ENCODE measurements at places on chromosomes 3 and 15.

DNA sequence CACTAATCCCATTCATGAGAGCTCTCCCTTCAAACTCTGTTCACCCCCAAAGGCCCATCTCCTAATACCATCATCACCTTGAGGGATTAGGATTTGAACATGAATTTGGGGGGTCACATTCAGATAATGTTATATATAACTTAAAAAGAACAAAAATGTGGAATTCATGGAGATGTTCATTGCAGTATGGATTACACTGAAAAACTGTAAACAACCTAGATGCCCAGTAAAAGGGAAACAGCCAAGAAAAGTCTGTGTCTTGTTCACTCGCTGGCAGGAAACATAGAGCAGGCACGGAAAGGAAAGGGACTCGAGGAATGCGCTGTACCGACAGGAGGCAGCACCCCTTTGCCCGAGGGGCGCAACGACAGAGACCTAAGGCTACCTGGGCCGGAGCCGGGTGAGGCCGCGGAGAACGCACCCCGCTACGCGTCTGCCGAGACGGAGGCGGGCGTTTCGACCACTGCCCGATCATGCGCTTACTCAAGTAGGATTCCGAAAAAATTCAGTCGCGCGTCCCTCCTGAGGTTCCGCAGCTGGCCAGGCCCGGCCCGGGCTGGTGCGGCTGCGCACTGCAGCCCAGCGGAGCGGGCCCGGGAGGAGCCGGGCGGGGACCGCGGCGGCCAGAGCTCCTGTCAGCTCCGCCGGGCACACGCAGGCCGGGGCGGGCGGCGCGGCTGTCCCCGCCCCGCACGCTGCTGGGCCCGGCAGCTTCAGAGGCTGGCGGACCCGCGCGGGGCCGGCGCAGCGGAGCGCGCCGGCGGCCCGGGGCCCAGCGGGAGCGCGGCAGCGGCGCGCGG is 862 bp upstream of the MAN2A2 start:
- DNase-seq = peak; percentile 67

DNA sequence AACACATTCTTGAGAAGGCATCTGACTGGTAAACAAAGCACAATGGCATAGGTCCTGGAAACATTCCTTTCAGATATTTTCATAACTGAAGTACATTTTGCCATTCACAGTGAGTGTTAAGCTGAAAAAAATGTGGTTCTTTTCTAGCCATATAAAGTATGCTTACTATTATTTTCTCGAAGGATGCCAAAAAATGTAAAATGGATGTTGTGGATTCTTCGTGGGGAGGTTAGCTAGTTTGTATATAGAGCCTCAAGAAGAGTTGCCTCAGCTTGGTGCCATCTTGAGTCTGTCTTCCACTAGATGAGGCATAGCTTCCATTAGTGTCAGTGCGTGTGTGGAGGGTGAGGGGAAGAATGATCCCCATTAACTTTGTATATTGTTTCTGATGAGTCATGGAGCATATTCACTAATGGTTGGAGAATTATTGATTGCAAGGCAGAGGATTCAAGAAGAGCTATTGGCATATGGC is 4.1 kb downstream of the MBNL1 start:
- DNase-seq = no peak

DNA sequence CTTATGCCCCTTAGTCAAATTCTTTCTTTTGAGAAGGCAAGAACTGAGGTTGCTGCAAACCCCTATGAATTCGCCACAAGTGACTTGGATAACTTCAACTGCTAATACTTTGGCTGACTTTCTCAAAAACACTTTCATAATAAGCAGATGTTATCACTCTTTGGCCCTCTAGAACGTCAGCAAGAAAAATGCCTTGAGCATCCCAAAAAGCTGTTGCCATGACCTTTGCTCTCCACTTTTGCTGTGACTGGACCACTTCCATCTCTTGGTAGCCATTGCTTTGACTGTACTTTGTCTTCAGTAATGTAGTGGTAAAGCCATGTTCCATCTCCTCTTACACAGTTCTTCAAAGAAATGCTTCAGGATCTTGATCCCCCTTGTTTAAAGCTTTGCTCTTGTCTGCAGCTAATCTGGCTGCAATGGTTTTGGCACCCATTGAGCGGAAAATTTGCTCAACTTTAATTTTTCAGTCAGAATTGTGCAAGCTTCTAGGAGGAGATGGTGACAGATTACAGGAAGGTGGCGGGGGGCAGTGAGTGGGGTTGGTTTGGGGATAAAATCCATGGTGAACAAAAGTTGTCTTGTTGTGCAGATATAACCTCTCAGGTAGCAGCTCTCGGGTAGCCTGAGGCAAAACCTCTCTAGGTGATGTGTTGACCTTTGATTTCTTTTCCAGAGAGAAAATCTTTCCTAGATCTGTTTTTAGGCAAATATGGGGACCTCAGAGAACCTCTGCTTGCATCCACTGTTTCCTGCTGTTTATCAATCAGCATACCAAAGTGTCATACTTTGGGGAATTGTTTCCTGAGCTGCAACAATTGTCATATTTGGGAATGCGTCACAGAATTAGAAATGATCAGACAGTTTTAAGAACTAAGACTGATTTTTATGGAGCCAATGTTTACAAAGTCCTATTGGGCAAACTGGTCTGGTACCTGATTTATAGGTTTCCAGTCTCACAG is 83.6 kb downstream of the CCR1 start:
- DNase-seq = peak; percentile 50

GRCh38 chr3:170910542-170910941 is 2.1 kb upstream of the EIF5A2 start:
- no peak for DNase-seq

- DNase-seq = peak; percentile 63
Measured at GRCh38 chr3:186413615-186414415, 51.8 kb upstream of the DGKG start.

- no peak for DNase-seq
Measured at GRCh38 chr3:135755330-135756105, 210.0 kb upstream of the PPP2R3A start.

DNA sequence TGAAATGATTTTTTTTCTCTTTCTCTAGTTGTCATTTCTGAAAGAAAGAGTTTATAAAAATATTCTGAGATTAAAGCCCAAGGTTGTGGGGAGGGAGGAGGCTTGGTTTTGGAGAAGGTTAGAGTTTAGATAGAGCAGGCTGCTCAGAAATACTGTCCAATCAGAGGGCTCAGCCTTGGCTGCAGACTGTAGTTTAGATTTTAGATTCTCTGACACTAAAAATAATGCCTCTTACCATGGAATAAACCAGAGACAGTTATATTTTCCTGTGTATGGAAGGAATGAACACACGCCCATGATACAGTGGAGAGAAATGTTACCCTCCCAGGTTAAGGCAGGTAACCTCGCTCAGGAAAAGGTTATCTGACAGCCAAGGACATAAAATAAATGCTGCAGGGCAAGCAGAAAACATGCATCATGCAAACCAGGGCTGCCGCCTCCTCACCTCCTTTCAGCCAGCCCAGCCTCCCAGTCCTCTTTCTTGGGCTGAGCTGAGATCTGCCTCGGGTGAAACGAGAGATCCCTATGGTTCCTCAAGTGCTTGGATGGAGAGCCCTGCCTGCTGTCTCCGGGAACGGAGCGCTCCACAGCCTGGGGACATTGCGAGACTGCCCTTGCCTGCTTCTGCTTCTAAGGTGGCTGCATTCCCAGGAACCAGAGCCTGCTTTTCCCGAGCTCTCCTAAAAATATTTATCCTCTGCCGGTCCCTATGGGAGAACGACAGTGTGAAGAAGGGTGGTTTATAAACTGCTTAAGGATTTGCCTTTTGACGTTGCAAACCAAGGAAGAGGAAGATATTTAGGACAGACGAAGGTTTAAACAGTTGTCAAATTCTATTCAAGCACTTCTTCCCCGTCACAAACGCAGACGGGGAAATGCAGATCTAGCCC is 848 bp downstream of the NCEH1 start:
- DNase-seq = peak; percentile 47

- no peak for DNase-seq
Measured at GRCh38 chr3:129058441-129059200, 2.0 kb upstream of the GP9 start.

DNA sequence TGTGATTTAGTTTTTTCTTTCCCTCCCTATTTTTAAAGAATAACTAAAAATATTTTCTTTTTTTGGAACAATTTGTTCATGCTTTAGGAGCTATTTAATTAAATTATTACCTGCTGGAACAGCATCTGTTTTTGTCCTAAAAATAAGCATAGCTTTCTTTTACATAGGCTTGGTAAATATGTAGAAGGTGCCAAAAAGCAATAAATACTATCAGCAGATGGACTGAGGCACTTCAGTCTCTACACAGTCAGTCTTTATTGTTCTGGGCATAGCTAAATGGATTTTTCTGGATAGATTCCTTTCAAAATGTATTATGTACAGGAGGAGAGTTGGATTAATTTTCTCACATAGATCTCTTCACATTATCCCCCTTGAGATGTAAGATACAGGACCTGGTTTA is 223.5 kb downstream of the NAALADL2 start:
- no peak for DNase-seq

DNA sequence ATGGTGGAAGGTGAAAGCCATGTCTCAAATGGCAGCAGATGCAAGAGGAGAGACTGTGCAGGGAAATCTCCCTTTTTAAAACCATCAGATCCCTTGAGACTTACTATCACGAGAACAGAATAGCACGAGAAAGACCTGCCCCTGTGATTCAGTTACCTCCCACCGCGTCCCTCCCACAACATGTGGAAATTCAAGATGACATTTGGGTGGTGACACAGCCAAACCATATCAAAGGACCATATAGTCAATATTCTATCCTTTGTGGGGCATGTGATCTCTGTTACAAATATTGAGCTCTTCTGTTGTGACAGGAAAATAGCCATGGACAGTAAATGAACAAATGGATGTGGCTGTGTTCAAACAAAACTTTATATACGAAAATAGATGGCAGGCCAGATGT is 77.2 kb upstream of the ACKR4 start:
- DNase-seq = no peak

- no peak for DNase-seq
Measured at GRCh38 chr3:98644168-98644567, 50.8 kb upstream of the CPOX start.

- DNase-seq = no peak
Measured at GRCh38 chr15:41849861-41850260, 11.2 kb downstream of the PLA2G4B start.

- DNase-seq = no peak
Measured at GRCh38 chr15:69722924-69723323, 270.3 kb downstream of the RPLP1 start.

DNA sequence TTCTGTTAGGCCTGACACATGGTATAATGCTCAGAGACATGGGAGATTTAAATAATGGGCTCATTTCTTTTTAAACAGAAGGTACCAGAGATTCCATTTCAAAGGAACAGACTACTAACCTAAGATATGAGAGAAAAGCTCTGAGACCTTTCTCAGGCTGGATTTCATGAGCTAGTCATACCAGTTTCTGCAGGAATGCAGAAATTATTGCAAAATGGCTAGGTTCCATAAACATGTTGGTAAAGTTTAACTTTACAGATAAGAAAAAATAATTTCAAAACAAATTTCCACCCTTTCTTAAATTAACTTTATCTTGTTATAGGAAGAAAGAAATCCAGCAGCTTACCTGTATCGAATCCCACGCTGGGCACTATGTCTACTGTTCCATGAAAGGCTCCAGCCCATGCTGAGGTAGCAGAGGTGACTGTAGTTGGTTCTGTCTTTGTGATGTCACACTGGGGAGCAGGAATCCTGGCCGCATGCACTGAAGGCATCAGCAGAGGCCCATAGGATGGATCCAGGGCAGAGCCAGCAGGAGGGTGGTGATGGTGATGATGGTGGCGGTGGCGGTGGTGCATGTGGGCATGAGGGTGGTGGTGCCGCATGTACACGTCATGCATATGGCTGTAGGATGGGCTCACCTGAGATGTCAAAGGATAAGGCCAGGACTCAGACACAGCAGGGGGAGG is 22.6 kb downstream of the VGLL3 start:
- DNase-seq = no peak

DNA sequence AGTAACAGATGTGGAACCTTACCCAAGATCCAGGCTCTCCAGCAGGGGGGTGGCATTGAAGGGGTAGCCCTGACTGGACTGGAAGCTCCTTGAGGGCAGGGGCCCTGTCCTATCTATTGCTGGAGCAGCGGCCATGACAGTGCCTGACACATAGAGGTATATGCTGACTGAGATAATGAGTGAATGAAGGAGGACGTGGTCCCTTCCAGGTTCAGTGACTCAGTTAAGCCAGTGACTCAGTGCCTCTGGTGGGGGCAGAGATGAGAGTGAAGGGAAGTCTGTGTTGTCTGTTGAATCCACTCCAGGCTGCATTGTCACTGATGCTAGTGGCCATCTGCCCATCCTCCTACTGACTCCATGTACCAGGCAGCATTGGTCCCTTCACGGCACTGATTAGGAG is 13.0 kb upstream of the CTXND1 start:
- no peak for DNase-seq

- no peak for DNase-seq
Measured at GRCh38 chr15:60766391-60767128, 287.6 kb upstream of the ICE2 start.

GRCh38 chr15:70029297-70029701 is 68.4 kb downstream of the TLE3 start:
- no peak for DNase-seq

DNA sequence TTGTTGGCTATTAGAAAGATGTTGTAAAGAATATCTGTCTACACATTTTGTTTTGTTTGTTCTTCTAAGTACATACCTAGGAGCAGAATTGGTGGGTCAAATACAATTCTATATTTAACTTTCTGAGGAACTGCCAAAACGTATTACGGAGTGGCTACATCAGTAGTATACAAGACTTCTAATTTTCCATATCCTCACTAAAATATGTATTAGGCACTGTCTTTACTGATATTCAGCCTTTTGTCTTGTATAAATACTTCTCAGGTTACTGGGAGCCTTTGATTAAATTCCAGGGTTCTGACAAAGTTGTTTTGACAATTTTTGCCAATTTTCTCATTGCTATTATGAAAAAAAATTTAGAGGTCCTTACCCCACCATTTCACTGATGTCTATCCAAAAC is 146.7 kb downstream of the NR2E3 start:
- DNase-seq = no peak

DNA sequence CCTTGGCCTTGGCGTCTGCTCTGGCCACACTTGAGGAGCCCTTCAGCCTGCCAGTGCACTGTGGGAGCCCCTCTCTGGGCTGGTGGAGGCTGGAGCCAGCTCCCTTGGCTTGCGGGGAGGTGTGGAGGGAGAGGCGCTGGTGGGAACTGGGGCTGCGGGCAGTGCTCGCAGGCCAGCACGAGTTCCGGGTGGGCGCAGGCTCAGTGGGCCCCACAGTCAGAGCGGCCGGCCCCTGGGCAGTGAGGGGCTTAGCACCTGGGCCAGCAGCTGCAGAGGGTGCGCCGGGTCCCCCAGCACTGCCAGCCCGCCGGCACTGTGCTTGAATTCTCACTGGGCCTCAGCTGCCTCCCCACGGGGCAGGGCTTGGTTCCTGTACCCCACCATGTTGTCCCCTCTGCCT is 68.7 kb upstream of the KCNAB1 start:
- no peak for DNase-seq

Data from uterus (tissue), 4 donors.